Dermis blood vessel endothelial cell (primary cell): ENCODE measurements at places on chromosomes 3 and 15. TPM values are rescaled to one million over a fixed set of nuclear protein-coding genes. Genes with fewer than 3 reads are reported as not detected.
A peak's percentile ranks its signal among the peaks of the same experiment; 100 is the strongest.

SLC9C1 gene
- 0.14 and 0.85 TPM in 2 replicates for total RNA-seq

DNA sequence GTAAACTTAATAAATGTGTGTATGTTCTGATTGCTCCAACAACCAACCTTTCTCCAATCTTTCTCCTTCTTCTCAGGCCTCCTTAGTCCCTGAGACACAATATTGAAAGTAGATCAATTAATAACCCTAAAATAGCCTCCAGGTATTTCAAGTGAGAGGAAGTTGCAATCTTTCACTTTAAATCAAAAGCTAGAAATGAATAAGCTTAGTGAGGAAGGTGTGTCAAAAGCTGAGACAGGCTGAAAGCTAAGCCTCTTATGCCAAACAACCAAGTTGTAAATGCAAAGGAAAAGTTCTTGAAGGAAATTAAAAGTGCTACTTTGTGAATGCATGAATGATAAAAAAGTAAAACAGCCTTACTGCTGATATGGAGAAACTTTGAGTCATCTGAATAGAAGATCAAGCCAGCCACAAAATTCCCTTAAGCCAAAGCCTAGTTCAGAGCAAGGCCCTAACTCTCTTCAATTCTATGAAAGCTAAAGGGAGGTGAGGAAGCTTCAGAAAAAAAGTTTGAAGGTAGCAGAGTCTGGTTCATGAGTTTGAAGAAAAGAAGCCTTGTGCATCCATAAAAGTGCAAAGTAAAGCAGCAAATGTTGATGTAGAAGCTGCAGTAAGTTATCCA is 38.6 kb downstream of the CCDC80 start:
- no peak for DNase-seq

DNA sequence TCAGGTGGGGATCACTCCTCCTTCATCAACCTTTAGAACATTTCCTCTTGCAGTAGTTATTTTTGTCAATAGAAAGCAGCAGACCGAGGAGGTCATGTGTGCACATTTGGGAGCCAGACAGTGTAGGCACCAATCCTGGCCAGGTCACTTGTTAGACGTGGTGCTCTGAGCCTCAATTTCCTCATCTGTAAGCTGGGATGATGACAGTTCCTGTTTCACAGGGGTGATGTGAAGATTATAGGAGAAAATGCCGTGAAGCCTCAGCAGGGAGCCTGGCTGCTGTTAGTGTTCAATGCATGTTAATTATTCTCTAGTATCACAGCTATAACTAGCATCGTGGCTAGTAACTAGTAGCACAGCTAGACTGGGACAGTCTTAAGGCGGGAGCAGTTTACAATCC is 64.7 kb downstream of the ATP2B2 start:
- DNase-seq = no peak

DNA sequence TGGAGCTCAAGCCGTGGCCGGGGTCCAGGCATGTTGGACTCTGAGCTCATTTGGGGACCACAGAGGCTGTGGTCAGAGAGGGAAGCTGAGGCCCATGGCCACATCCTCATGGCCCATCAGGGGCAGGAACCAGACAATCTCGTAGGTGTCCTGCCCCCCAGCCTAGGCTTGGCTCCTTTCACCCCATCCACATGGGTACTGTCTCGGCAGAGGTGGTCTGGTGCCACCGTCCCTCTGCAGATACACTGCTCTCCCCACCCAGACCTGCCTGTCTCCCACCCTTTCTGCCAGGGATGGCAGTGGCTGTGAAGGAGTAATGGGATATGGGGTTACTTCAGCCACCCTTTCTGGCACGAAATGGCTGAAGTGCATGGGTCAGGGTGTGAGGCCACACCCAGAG is 7.9 kb downstream of the PRSS50 start:
- DNase-seq = no peak

DNA sequence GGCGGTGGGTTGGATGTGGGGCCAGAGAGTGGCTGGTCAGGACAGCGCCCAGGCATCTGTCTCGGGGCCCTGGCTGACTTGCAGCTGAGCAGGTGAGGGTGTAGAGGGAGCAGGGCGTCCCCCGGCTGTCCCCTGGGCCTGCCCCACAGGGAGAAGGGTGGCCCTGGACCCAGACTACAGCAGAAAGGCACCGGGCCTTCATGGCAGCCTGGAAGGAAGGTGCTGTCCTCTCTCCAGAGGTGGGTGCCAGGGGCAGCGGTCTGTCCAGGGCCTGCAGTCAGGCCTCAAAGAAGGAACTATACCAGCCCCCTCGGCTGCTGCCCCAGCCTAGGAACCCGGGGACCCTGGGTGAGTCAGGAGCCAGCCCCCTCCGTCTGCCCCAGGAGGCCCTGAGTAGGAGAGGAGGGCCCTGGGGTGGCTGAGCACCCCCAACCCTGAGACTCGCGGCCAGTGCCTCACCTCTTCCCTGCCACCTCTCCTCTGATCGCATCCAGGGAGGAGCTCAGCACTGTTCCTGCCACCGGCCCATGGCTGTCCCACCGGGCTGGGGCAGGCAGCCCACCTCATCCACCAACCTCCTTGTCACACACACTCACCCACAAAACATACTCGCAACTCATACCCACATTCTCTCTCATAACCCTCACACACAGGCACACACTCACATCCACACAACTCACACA is 133.5 kb downstream of the FBLN2 start:
- no peak for DNase-seq

DNA sequence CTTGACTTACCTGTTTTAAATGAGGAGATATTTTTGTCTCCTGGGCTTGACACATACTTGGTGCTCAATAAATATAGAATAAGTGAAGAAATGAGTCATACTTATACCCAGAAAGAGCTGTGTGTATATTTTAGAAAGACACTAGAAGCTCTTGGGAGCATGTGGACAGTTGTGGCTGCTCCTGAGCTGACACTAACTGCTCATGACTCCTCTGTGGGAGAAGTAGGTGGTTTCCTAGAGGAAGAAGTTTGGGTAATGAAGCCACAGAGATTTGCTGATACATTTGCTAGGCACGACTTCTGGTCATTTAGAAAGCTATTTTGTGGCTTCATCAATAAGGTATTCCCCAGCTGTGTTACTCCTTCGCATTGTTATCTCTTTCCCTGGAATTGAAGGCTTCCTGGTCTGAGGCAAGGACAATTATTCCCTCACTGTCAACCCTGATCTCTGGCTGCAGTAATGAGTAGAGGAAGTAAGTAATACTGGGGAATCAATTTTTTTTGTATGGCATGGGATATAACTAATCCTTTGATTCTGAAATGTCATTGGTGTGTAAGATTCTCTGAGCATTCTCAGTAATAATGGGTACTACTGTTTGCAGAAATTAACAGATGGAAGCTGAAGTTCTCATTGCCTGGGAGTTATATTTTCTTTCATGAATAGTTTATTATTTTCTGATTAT is 79.6 kb upstream of the DCBLD2 start:
- DNase-seq = peak; percentile 68
